GM13977 (cell line): ENCODE measurements at places on chromosomes 4 and X.

- DNase-seq = no peak
Observed at GRCh38 chr4:65600656-65601055, 69.6 kb downstream of the EPHA5 start.

- no peak for DNase-seq
Observed at GRCh38 chr4:127425851-127426250, 206.9 kb upstream of the INTU start.

DNA sequence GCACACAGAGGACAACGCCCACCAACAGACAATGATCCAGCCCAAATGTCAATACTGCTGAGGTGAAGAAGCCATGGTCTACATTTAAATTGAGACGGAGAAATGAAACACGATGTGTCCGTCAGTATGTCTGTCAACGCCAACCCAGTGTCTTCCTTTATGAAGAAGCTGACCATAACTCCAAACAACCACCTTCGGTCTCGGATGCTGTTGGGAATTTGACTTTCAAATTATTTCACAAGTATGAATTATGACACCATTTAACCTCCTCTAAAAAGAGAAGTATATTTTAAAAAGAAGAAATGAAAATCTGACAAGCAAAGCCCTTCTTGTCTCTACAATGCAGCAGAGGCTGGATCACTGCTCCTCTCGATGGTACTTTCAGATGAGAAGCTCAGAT is 123.7 kb upstream of the MAP3K15 start:
- DNase-seq = no peak

GRCh38 chr4:41725254-41725653 is 23.3 kb downstream of the PHOX2B start:
- DNase-seq = no peak

GRCh38 chr4:77202491-77202890 is 45.5 kb downstream of the CCNG2 start:
- DNase-seq = no peak

DNA sequence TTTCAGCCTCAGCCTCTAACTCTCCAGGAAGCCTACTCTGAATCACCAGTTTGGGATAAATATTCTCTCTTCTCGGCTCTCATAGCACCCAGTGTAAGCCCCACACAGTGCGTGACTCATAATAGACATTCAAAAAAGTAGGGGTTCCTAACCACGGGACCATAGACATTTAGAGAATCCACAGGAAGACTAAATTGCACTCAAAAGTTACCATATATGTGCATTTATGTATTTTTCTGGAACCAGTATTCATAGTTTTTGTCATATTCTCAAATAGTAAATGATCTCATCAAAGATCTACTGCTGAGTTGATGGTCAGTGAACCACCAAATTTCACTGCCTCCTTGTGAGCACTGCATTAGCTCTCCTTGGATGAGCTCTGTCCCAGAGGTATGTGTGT is 625.7 kb downstream of the SMARCA1 start:
- DNase-seq = no peak

GRCh38 chr4:94746746-94747145 is 11.0 kb upstream of the BMPR1B start:
- DNase-seq = no peak

GRCh38 chr4:56038487-56039162 is 89.9 kb downstream of the CEP135 start:
- no peak for DNase-seq

DNA sequence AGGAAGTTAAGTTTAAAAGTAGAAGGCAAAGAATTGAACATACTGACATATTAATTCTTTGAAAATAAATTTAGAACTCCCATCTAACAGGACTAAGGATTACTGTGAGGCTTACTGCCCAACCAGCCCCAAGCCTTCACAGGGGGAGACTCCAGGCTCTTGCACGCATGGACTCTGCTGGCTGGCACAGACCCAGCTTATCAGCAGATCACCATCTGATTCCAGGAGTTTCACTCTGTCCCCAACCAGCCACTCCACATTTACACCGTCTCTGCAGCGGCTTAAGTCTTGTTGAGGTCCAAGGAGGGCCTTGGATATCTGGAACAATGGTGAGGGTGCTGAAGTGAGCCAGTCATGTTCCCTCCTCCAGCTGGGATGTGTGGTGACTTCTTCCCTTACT is 16.4 kb upstream of the OTUD4 start:
- DNase-seq = no peak

GRCh38 chr4:79267671-79268070 is 58.2 kb downstream of the NAA11 start:
- DNase-seq = no peak

DNA sequence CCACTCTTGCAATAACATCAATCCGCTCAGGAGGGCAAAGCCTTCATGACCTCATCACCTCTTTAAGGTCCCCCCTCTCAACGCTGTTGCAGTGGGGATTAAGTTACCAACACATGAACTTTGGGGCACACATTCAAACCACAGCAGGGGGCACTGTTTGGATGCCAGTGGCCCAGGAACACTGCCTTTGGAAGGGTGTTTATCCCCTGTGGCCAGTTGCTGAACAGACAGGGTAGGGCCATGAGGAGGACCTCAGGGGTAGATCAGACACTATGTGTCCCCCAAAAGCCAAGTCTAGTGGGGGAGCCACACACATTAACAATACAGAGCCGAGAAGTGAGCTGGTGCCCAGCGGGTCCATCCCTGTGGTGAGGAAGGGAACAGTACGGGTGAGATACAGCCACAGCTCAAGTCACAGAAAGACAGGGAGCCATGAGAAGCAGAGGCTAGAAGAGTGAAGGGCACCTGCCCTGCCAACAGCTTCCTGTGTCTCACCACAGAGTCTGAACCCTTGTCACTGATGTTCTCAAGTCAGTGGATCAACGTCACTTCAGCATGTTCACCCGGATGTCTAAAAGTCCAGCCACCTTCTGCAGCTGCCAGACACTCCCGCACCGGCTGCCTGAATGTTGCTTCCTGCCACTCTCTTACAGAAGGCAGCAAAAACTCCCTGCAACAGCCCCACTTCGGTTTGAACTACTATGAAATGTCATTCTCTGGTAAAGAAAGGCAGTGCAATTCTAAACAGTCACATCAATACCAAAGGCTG is 19.9 kb upstream of the MXD4 start:
- DNase-seq = peak; percentile 75

GRCh38 chr4:159229164-159229563 is 126.3 kb downstream of the RAPGEF2 start:
- DNase-seq = no peak

- no peak for DNase-seq
Observed at GRCh38 chrX:3461397-3462165, 115.1 kb upstream of the MXRA5 start.

DNA sequence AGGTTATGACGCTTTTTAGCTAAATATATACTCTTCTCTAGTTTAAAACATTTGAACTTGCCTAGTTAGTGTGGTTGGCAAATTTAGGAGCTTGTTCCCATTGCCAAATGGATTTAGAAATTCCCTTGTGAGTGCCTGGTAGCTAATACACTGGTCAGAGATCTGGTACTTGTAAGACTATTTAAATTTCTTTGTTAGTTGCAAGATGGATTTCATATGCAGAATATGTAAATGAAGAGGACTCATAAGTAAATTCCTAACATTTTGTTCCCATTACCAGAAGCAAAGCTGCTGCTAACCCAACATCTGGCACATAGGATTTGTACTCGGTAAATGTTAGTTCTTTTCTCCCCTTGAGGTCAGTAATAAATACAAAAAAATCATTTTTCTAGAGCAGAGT is 56.0 kb upstream of the PGK1 start:
- no peak for DNase-seq

DNA sequence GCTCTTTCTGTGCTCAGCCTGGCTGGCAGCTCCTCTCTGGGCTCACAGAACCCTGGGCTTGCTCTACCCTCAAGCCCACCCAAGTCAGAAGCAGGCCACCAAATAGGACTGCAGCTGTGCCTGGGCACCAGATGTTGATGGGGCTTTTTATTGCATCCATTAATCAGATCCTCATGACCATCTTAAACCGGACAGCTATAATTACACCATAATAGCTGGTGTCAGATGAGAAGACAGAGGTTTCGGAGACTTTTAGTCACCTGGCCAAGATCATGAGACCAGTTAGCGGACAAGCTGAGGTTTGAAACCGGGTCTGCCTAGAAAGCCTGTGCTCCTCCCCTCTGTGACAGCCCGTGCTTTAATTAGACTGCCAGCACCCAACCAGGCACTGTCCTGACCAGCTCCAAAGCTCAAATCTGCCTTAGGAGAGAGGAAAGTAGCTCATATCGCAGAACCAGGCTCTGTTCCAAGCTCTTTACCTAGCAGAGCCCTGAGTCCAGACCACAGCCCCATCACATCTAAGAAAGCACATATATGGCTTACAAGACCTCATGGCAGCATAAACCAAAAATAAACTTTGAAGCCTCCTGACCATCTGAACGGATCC is 88.9 kb downstream of the JAKMIP1 start:
- no peak for DNase-seq

- no peak for DNase-seq
Observed at GRCh38 chr4:10106421-10107039, 10.1 kb downstream of the WDR1 start.

DNA sequence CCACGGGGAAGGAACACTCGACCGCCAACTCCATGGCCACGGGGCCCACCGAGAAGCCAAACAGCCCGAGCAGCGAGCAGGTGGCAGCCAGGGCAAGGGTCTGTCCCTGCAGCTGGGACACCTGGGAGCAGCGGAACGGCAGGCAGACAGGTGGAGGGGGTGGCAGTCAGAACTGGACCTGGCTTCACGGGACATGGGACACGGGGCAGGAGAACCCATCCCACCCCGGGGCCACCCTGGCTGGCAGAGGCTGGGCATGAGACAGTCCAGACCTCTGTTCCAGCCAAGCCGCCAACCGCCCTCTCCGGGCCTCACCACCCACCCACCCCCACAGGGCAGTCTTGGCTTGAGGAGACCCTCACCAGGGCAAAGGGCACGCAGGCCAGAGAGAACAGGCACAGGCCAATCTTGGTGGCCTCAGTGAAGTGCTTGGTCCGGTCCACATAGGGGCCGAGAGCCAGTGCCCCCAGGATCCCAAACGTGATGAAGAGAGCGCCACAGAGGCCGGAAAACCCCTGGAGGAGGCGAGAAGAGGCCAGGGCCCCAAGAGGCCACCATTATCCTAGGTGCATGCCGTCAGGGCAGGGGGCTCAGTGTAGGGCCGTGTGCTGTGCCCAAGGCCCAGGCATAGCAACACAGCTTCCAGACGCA is 5.6 kb downstream of the SLC49A3 start:
- no peak for DNase-seq

GRCh38 chr4:797066-797465 is 28.9 kb downstream of the CPLX1 start:
- no peak for DNase-seq

DNA sequence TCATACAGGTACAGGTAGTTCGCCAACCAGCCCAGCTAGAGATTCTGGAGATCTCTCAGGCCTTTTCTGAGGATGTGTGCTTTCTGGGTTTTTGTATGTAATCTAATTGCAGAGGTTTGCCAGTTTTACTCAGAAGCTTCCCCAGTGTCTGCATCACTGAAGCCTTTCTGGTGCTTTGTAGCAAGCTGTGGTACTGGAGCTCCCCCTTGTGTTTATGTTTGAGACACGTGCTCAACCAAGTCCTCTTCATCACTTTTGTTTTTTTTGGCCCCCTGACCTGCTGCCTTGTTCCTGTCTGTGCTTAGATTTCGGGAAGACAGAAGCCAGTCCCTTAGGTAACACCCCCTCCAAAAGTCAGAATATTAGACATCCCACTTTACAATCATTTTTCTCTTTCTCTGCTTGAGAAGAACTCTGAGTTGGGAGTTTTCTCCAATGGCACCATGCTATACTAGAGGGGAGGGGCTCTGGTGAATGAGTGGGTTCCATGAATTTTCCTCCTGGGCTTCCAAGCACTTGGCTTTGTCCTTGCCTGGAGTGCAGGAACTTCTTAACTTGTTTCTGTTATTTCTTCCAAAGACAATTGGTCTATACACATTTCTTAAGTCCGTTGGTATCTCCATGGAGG is 128.4 kb upstream of the TBC1D9 start:
- DNase-seq = peak; percentile 62

DNA sequence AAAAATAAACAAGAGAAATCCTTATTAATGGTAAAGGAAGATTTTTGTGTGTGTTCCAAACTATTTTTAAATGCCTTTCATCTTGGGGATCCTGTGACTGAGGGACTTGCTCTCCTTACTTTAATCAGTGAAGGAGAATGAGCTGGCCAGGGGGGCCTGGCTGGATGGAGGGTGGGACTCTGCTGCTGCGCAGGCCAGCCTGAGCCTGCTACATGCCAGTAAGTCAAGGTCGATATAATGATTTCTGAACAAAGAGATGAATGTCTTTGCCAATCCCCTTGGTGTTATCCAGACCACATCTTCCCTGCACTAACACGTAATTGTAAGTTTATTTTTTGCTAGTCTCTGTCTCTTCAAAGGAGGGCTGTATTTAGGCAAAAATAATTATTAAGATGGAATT is 1679.2 kb upstream of the TENM3 start:
- DNase-seq = no peak

DNA sequence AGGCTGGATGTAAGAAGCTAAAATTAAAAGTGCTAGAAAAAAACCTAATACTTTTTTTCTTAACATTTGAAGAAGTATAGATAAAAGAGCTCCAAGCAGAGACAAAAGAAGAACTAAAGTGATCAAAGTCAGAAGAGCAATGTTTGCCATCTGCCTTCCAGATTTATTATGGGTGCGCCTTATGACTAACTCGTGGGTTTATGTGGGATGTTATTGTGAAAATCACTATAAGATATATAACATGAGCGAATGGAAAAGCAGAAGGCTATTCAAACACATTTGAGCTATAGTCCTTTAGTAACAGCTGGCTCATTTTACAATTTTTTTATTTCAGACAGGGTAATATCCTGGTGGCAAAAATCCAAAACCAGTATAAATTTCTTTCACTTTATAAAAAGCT is 1040.7 kb downstream of the RAPGEF2 start:
- no peak for DNase-seq

DNA sequence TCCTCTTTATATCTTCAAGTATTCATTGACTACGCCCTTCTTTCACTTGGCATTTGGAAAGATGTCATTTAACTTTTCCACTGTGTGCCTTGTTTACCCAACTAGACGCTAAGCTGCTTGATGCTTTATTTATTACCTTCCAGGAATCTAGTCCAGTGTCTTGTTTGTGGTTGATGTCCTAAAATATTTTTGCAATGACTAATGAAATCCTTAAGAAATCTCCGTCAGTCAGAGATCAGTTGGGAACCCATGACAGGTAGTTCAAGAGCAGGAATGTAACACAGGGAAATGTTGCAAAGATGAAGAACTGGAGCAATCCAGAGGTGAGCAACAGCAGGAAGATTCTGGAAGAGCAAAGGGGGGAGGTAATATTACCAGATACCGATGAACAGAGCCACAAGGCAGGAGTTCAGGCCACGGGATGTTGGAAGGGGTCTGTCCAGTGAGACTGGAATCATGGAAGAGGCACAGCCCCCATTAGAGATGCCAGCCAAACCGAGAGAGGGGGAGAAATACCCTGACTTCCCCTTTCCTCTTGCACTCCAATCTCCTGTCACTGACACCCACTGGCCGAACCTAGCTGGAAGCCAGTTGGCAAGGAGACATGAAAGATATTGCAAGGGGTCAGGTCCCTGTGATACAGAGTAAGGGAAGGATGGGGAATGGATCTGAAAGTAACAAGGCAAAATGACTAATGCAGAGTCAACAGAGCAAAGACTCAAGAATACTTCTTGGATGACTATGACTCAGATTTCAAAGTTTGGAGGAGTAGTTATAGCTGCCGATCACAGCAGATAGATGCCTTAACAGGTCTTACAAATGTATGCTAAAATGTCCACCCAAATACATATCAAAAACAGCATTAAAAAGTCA is 62.7 kb upstream of the PHKA2 start:
- DNase-seq = no peak
